Activated naive CD4-positive, alpha-beta T cell treated with anti-CD3 and anti-CD28 coated beads, Interleukin-2, amount 10 ng/mL, durations not matched to agents 5 hours and 36 hours (primary cell): ENCODE measurements at places on chromosomes 6 and 20. TPM values are rescaled to one million over a fixed set of nuclear protein-coding genes. Genes with fewer than 3 reads are reported as not detected.

Gene PLCB4
- not detected for total RNA-seq

Gene DPPA5
- not detected for total RNA-seq

Gene NNAT
- 0.20 TPM for total RNA-seq

Gene CYP39A1
- total RNA-seq, result not detected

Gene ROS1
- total RNA-seq, result not detected

Gene SMOC2
- total RNA-seq, result not detected

Gene KCNK15
- total RNA-seq, result not detected

Gene SNAI1
- total RNA-seq, result not detected
